ENCODE measurements at places on chromosomes 7 and 10. TPM values are rescaled to one million over a fixed set of nuclear protein-coding genes. Genes with fewer than 3 reads are reported as not detected.
A peak's percentile ranks its signal among the peaks of the same experiment; 100 is the strongest.

Gene CDC14C
- polyA plus RNA-seq: not detected

Gene PPP1R9A
- 6.6 TPM for polyA plus RNA-seq

Gene TRIM73
- polyA plus RNA-seq: 4.7 TPM

Gene SYPL1
- polyA plus RNA-seq: 38.6 TPM

Gene FAM25A
- polyA plus RNA-seq: 1.0 TPM

Gene ADCYAP1R1
- 0.33 TPM for polyA plus RNA-seq

Gene STEAP1
- polyA plus RNA-seq: 1.1 TPM

Gene PRSS37
- polyA plus RNA-seq: not detected

Gene IFIT2
- 1.6 TPM for polyA plus RNA-seq

Gene WEE2
- 0.02 TPM for polyA plus RNA-seq

DNA sequence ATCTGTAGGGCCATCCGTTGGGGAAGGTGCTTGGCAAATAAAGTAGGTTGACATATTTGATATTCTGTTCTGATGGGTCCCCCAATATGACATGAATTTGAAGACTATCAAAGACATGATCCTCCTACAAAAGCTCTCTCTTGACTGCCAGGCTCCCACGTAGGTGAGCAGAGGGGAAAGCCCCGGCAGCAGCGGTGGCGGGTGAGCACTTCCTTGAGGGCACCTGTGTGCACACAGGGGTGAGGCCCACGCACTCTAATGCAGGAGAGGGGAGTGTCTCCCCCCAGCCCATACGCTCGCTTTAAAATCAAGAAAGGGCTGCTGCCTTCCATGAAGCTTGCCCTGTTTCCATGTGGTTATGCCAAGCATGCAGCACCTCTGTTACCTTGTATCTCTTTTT lies 100.4 kb downstream of the TAX1BP1 start:
- DNase-seq: no peak

GRCh38 chr7:54215424-54215823 lies 326.8 kb upstream of the VSTM2A start:
- DNase-seq: no peak

GRCh38 chr7:85154282-85154937 lies 32.4 kb downstream of the SEMA3D start:
- DNase-seq: no peak

DNA sequence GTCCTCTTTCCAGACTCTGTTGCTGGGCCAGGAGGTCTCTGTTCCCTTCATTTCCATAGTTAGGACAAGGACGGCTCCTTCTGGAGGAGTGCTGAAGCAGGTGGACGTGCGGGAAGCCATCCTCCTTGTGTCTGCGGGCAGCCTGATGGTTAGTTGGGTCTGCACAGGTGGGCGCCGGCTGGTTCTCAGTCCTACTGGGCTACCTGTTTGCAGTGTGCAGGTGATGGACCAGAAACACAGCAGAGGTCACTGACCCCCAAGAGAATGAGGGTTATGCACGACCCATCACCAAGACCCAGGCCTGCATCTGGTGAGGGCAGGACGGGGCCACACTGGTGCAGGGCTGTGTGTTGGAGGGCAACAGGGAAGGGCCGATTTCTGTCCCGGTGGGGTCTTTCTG lies 7.8 kb downstream of the RARRES2 start:
- no peak for DNase-seq

DNA sequence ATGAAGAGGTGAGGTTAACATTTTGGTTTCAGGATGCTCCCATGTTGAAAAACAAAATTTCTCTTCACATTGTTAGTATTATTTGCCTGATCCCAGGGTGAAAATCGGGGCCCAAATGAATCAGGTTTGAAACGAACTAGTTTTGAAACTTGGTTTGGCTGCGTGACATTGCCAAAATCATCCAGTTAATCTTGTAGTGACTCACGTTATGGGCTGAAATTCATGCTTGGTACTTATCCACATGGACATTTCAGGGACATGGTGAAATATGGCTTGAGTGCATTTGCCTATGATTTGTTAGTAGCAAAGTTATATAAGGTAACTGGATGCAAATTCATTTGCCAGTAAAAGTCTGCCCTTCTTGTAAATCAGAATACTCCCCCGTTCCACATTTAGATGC lies 97.3 kb downstream of the CFAP58 start:
- DNase-seq: no peak

DNA sequence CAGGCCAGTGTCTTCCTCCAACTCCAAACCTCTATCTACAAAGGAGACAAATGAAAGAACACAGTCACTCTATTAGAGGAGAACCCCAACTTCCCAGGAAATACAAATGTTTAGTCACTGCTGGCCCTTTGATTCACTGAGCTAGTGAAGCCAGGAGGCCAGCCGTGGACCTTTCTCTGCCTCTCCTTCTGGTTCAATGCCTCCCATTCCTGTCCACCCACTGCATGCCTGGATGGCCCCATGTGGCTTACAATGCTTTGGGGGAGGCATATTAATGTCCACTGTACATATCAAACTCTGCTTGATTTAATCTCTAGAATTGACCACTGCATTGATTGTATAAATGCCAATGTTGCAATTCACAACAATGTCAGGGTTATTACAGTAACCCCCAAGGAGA lies 687.3 kb downstream of the KCNMA1 start:
- no peak for DNase-seq

GRCh38 chr7:36001546-36001945 lies 151.5 kb upstream of the EEPD1 start:
- DNase-seq: no peak

- no peak for DNase-seq
These were observed 38.8 kb upstream of the DNAH11 start for GRCh38 chr7:21504021-21504420.

- no peak for DNase-seq
These were observed 35.0 kb downstream of the ANTXRL start for GRCh38 chr10:46321770-46322169.

DNA sequence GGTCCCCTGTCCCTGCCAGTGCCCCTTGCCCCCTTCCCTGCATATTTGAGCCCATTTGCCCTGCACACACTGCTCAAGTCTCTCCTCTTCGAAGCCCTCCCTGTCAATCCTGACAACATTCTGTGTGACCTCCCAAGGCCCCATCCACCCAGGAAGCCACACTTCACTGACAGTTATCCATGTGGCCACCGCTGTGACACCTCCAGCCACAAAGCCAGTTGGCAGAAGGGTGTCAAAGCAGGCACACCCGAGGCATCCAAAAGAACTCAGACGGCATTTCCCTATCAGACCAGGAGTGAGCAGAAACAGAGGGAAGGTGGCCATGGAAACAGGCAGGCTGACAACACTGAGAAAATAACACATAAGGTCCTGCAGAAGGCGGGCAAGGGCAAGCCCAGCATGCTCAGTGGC lies 4.6 kb downstream of the POLM start:
- DNase-seq: peak; percentile 30

DNA sequence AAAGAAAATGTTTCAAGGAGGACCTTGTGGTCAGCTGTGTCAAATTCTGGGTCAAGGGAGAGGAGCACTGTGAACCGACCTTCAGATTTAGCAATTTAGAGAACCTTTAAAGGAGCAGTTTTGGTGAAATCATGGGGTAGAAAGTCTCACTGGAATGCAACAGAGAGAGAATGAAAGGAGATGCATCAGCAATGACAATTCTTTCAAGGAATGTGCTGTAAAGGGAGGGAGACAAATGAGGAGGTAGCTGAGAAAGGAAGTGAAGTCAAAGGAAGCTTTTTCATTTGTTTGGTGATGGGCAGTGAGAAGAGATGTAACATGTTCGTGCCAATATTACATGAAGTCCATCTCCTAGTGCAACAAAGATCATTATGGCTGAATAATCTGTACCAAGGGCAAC lies 166.0 kb downstream of the TSPAN12 start:
- no peak for DNase-seq

- no peak for DNase-seq
These were observed 292.6 kb downstream of the PARD3 start for GRCh38 chr10:34522546-34522945.

- DNase-seq: no peak
These were observed 125.0 kb upstream of the FOXK1 start for GRCh38 chr7:4556868-4557793.

- DNase-seq: no peak
These were observed 151.4 kb upstream of the PITRM1 start for GRCh38 chr10:3323865-3324498.
